ENCODE measurements at places on chromosomes 4 and X.

GRCh38 chr4:184473499-184474262 lies 669 bp downstream of the IRF2 start:
- DNase-seq: peak; percentile 48

GRCh38 chr4:3500111-3500510 lies 32.1 kb downstream of the LRPAP1 start:
- no peak for DNase-seq

GRCh38 chr4:125243789-125244397 lies 70.9 kb upstream of the FAT4 start:
- DNase-seq: no peak

DNA sequence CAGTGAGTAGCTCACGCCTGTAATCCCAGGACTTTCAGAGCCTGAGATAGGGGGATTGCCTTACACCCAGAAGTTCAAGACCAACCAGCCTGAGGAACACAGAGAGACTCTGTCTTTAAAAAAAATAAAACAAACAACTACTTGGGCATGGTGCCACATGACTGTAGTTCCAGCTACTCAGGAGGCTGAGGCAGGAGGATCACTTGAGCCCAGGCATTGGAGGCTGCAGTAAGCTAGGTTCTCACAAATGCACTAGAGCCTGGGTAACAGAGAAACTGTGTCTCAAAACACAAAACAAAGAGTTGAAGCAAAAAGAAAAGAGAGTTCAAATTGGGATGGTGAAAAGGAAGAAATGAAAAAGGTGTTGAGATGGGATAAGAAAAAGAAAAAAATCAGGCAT lies 10.8 kb downstream of the CAMK2D start:
- DNase-seq: no peak

GRCh38 chrX:1074172-1074571 lies 138.3 kb downstream of the CRLF2 start:
- no peak for DNase-seq

GRCh38 chrX:154033848-154034247 lies 14.1 kb upstream of the IRAK1 start:
- no peak for DNase-seq

Data from endothelial cell (in vitro differentiated cells).